Activated CD8-positive, alpha-beta memory T cell treated with anti-CD3 and anti-CD28 coated beads, Interleukin-2, amount 10 ng/mL, durations not matched to agents 7 days and 5 days (primary cell): ENCODE measurements at places on chromosomes 4 and X.

GRCh38 chr4:51923343-51923742, 80.4 kb downstream of the DCUN1D4 start:
- DNase-seq: no peak

DNA sequence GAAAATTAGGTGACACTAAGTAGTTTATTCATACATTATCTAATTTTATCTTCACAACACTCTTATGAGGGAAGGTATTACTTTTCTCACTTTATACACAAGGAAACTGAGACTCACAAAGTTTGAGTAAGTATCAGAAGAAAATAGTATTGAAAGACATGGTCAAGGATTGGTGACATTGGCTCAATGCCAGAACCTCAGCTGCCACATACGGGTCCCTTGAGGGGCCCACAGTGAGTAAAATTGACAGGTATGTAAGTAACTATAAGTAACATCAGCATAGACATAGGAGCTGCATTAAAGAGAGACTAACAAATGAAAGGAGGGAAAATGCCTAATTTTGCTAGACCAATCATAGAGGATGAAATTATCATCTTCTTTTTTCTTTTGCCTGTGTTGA, 134.1 kb downstream of the COX18 start:
- no peak for DNase-seq

DNA sequence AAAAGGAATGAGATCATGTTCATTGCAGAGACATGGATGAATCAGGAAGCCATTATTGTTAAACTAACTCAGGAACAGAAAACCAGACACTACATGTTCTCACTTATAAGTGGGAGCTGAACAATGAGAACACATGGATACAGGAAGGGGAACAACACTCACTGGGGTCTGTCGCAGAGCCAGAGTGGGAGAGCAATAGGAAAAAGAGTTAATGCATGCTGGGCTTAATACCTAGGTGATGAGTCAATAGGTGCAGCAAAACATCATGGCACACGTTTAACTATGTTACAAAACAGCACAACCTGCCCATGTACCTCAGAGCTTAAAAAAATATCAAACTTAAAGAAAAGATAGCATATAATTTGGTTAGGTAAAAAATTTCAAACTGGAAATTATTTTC, 281.4 kb downstream of the PABPC4L start:
- no peak for DNase-seq

GRCh38 chr4:90419124-90419711, 292.0 kb downstream of the CCSER1 start:
- no peak for DNase-seq

DNA sequence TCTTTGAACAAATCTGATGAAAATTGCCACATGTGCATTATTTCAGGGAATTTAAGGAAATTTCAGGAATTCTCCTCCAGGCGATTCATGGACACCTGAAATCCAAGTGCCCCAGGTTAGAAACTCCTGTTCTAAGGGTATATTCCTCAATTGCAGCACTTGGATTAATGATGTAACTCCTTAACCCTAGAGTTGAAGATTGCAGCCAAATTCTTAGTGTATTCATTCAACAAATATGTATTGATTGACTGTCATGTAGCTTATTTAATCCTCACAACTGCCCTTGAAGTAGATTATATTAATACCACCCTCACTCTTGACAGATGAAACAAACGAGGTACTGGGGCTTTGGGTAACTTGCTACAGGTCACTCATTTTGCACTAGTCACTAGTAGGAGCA, 11.3 kb downstream of the CETN2 start:
- DNase-seq: no peak

DNA sequence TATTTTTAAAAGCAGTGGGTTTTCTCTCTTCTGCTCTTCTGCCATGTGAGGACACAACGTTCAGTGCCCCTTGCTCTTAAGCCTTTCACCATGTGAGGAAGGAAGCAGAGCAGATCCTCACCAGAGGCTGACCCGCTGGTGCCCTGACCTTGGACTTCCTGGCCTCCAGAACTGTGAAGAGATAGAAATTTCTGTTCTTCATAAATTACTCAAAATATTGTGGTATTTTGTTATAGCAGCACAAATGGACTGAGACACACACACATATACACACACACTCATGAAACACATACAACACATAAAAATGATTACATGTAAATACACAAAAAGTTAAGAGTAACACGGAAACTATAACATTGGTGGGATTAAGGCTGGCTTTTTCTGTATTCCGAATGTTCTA, 244.8 kb upstream of the NOCT start:
- DNase-seq: no peak

DNA sequence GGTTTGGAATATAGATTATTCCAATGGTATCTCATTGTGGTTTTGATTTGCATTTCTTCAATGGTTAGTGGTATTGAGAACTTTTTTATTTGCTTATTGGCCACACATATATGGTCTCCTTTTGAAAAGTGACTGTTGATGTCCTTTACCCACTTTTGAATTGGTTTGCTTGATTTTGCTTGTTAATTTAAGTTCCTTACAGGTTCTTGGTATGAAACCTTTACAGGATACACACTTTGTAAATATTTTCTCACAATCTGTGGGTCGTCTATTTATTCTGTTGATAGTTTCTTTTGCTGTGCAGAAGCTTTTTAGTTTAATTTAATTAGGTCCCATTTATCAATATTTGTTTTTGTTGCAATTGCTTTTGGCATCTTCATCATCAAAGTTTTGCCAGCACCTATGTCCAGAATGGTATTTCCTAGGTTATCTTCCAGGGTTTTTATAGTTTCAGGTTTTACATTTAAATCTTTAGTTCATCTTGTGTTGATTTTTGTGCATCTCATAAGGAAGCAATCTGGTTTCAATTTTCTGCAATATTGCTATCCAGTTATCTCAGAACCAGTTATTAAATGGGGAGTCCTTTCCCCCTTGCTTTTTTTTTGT, 475.7 kb upstream of the PABPC4L start:
- no peak for DNase-seq

DNA sequence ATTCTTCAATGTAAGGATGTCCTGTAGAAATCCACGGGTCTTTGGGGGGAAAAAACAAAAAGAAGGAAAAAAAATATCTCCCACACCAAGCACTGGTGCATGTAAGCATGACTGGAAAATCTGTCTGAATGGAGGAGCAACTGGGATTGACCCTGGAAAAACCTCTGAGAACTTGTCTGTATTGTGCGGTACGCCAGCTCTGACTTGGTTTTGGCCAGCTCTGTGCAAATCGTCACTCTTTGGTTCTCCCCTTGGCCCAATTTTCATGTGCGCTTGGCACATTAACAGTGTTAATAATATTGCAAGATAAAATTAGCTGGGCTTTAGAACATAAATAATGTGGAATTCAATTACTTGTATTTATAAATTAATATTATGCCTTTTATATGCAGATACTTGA, 231.2 kb upstream of the HAND2 start:
- DNase-seq: no peak

DNA sequence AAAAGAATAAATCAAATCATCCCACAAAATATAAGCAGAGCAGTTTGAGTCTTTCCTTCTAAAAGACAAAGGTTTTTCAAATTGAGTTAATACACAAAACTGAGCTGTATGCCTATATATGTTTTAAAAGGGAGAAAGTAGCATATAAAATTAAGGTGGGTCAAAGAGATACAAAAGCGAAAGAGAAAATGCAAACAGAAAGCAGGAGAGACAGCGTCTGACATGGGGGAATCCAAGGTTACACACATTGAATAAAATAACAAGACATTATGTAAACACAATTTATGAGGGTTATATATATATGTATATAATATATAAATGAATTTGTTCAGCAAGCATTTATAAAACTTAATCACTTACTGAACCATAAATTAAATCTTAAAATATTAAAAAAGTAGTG, 276.1 kb upstream of the LCORL start:
- DNase-seq: no peak

GRCh38 chr4:76194325-76194724, 19.3 kb downstream of the SCARB2 start:
- DNase-seq: no peak

GRCh38 chr4:87188048-87188447, 32.4 kb downstream of the KLHL8 start:
- no peak for DNase-seq

- DNase-seq: no peak
Observed at GRCh38 chrX:23832721-23833120, 49.7 kb downstream of the SAT1 start.

- no peak for DNase-seq
Observed at GRCh38 chrX:78181307-78181706, 41.9 kb upstream of the TAF9B start.

DNA sequence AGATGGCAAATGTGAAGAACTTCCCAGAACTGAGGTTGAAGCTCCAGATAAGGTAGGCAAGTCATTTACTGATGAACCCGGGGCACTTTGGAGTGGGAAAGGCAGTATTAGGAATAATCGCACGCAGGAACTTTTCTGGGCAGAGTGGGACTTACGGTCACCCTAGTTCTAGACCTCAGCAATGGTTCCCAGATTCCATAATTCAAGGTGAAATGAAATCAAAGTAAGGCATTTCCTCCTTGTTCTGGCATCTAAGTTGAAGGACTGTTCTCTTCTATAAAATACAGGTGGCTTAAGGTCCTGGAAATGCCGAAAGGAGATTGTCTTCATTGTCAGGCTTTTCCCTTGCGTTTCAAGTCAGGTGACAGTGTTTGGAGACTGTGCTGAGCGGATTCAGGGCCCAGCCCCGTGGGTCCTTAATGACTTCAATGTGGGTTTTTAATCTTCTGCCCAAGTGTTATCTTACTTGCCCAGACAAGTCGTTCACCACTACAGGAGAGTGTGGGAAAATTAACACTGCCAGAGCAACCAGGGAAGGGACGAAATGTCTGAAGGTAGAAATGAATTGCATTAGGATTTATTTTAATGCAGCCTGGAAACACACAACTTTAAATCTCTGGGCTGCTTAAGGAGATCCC, 52.1 kb upstream of the STOX2 start:
- DNase-seq: no peak

- DNase-seq: no peak
Observed at GRCh38 chrX:151759041-151759708, 24.6 kb downstream of the CNGA2 start.

GRCh38 chrX:48956728-48957414, 536 bp downstream of the OTUD5 start:
- DNase-seq: peak; percentile 57

DNA sequence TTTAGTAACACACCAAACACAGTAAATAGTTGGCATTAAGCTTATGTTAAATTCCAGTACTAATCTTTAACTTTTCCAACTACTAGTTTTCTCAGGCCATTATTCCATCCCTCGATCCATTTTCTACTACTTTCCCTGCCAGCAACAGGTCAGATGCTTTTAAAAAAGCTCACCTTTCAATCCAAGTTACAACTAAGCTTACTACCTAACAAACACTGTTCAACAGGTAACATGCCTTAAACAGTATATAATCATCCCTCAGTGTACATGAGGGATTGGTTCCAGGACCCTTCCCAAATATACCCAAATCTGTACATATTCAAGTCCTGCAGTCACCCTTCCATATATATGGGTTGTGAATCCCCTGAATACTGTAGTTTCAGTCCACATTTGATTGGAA, 5.5 kb downstream of the CCNA2 start:
- DNase-seq: no peak

GRCh38 chr4:187075514-187075913, 351.9 kb upstream of the FAT1 start:
- DNase-seq: no peak

DNA sequence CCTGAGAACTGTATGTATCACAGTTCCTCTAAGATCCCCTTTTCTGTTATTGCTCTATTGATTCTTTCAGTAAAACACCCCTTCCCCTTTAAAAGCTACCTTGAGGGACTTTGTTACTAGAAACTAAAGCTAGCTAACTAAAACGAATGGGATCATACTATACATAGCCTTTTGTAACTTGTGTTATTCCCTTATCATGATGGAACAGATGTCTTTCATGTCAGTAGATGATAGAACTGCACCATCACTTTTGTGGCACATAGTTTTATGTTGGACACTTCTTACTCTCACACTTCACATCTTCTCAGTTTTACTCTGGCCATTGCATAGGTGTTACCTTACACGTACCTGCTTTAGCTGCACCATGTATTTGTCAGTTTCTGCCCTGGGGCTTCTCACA, 46.6 kb upstream of the PGRMC2 start:
- DNase-seq: no peak

DNA sequence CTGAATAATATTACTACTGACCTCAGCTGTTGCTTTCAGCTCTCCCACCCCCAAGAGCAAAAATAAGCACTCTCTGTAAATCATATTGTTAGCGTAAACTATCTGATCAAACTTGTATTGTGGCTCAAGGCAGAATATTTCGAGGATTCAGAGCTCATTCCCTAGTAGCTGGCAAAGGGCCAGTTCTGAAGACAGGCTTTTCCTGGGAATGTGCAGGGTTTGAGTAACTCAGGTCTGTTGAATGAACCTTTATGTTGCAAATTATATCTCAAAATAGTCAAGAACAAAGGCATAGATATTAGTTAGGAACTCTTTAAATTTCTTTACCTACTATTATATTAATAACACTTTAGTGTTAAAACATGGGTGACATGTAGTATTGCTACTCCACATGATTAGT, 454.9 kb downstream of the CCSER1 start:
- DNase-seq: no peak

DNA sequence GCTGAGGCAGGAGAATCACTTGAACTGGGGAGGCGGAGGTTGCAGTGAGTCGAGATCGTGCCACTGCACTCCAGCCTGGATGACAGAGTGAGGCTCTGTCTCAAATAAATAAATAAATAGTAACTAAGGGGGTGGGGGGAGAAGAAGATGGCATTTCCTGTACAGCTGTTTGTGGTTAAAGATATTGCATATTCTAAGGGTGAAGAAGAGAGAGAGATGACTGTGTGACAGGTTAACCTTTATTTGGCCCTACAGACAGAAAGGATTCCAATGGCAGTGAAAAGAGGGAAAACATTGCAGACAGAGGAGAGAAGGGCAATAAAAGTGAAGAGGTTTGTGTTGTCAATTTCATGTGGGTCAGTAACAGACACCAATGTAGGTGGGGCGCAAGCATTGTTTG, 9.4 kb downstream of the TASL start:
- no peak for DNase-seq

- no peak for DNase-seq
Observed at GRCh38 chrX:16658284-16658683, 8.3 kb downstream of the S100G start.

GRCh38 chr4:150289881-150290280, 211.6 kb downstream of the DCLK2 start:
- no peak for DNase-seq

DNA sequence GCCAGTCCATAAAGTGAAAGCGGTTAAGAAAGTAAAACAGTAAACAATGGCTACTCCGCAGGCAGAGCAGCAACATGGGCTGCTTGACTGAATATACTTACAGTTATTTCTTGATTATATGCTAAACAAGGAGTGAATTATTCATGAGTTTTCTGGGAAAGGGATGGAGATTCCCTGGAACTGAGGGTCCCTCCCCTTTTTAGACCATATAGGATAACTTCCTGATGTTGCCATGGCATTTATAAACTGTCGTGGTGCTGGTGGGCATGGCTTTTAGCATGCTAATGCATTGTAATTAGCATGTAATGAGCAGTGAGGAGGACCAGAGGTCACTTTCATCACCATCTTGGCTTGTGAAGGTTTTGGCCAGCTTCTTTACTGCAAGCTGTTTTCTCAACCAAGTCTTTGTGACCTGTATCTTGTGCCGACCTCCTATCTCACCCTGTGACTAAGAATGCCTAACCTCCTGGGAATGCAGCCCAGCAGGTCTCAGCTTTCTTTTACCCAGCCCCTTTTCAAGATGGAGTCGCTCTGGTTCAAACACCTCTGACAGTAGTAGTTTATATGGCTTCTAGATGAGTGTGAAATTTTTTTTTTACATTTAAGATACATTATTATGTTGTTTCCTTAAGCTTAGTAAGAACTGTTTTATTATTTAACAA, 514.8 kb upstream of the TENM3 start:
- no peak for DNase-seq

GRCh38 chr4:55001538-55001937, 123.9 kb downstream of the KDR start:
- no peak for DNase-seq
